ENCODE measurements at places on chromosomes 2 and 18.

- no peak for DNase-seq
Observed at GRCh38 chr2:199449956-199450355, 7.8 kb downstream of the SATB2 start.

- no peak for DNase-seq
Observed at GRCh38 chr2:40113272-40113968, 334.4 kb upstream of the THUMPD2 start.

GRCh38 chr2:50065835-50066234 lies 911.5 kb upstream of the FSHR start:
- DNase-seq: no peak

- no peak for DNase-seq
Observed at GRCh38 chr2:9445089-9445488, 21.6 kb downstream of the CPSF3 start.

DNA sequence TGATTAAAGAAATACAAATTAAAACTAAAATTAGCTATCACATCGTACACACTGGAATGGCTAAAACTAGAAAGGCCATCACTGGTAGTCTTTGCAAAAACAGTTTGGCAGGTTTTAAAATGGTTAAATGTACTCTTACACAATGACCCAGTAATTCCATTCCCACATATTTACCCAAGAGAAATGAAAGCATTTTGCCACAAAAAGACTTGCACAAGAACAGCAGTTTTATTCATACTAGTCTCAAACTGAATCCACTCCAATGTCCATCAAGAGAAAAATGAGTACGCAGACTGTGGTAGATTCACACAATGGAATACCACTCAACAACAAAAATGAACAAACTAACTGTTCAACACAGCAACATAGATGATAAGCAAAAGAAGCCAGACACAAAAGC lies 29.1 kb downstream of the SP140L start:
- DNase-seq: no peak

DNA sequence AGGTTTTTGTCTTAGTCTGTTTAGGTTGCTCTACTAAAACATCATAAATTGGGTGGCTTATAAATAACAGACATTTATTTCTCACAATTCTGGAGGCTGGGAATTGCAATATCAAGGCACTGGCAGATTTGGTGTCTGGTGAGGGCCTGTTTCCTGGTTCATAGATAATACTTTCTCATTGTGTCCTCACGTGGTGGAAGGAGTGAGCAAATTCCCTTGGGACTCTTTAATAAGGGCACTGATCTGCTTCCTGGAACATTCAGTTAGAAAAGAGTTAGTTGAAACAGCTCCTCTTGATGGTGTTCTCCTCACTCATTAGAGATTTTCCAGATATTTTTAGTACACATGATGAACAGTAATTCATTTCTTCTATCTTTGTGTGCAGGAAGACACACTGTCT lies 22.3 kb downstream of the COL4A3 start:
- DNase-seq: no peak

DNA sequence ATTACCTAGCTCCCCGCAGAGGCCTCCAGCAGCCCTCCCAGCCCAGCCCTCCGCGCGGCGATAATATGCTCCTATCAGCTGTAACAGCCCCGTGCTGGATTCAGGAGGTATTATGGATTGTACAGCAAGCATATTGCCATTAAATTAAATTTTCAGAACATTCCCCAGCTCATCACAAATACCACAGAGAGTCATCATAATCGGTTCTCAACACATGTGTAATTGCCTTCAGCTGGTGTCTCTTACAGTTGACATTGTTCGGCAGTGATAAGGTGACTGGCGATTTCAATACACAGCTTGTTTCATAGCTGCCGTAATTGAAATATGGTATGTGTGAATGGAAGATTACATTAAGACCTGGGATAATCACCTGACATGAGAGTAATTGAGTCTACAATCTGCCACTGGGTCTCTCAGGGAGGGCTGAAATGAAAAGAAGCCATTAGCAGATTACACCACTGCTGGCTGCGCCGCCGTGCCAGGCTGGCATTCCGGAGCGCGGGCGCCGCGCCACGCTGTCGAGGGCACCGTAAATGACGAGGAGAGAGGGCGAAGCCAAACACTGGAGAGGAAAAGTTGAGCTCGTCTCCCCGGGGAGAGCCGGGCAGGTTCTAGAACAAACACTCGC lies 549.4 kb upstream of the SALL3 start:
- no peak for DNase-seq

DNA sequence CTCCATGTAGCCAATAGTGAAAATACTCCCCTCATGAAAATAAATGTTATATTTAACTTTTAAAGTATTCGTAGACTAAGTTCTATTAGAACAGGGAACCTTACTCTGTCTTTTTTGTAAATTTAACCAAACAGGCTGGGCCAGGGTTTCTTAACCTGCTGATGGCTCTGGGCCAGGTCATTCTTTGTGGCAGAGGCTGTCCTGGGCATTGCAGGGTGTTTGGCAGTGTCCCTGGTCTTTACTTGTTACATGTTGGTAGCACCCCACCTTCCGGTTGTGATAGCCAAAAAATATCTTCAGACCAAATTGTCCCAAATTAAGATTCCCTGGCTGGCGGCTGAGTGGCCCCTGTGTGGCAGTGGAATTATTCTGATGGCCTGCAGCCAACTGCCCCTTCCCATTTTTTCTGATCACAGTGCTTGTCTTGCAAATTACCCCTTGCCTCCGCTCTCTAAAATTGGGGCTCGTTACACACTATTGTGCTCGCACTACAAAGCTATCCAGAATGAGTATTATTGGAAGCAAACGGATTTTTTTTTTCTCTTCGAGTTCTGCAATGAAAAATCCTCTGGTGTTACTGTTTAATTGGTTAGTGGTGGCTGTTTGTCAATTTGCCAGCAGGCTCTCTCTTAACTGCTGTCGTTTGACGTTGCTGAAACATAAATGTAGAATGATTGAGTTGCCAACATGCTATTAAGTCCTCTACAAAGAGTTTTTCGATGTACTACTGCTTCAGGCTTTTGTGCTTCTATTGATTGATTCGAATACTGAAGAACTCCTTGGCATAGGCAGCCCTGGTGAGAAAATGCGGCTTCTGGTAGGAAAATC lies 216.9 kb downstream of the SH3RF3 start:
- DNase-seq: no peak

DNA sequence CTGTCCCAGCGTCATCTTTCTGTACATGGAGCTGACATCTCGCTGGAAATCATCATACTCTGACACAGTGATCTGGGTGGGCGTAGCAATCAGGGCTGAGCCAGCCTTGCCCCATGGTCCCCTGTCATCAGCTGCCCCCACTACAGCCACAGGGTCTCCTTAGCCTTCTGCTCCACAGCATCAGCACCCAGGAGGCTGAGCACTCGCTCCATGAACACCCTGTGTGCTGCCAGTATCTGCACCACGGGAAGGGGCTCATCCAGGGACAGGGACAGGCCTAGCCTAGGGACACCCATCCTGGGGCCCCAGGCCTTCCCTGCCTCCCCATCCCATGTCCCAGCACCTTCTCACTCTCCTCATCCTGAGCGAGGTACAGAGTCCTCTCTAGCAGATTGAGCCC lies 11.4 kb downstream of the ALPG start:
- DNase-seq: no peak

GRCh38 chr2:62042944-62043343 lies 137.5 kb downstream of the COMMD1 start:
- DNase-seq: no peak

DNA sequence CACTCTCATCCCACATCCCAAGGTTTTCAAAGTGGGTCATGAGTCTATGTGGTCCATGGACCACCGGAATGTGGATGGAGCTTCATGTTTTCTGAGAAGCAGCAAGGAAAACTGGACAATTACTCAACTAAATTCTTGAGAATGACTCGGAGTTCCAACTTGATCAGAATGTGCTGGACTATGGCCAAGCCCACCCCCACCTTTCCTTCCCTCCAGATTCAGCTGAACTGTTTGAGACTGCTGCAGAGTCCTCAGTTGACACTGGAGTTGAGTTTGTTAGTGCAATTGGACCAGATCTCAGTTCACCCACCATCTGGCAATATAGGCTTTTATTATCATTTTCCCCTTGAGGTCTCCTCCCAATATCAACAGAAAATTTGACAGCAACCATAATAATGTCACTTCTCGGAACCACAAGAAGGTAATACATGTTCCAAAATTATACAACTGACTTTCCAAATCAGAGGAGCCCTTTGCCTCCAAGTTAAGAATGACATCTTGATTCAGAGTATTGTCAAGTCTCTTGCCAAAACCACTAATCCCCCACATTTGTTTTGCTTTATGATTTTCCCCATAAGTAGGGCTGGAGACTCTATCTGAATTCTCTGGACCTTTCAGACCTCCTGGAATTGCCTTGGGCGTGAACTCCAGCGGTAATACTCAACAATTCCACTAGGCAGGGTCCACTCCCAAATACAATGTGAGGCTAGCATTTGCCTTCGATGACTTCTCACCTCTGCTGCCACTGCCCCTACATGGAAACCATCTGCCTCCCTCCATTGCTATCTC lies 8.8 kb downstream of the COL4A4 start:
- DNase-seq: no peak

DNA sequence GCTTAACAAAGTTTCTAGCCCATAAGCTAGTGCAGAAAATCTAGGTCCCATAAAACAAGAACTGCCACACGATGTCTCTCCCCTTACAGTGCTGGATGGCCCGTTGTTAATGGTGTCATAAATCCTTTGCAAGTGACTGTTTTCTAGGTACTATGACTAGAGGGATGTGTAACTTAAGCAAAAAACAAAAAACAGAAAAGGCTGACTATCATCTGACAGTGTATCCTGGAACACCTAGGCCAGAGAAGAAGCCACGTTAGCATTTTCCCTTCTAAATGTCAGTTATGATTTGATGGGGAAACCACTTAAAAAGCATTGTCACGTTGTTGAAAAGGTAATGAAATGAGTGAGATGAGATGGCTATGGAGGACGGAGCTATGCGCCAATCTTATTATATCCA lies 2.4 kb downstream of the CASP8 start:
- no peak for DNase-seq

DNA sequence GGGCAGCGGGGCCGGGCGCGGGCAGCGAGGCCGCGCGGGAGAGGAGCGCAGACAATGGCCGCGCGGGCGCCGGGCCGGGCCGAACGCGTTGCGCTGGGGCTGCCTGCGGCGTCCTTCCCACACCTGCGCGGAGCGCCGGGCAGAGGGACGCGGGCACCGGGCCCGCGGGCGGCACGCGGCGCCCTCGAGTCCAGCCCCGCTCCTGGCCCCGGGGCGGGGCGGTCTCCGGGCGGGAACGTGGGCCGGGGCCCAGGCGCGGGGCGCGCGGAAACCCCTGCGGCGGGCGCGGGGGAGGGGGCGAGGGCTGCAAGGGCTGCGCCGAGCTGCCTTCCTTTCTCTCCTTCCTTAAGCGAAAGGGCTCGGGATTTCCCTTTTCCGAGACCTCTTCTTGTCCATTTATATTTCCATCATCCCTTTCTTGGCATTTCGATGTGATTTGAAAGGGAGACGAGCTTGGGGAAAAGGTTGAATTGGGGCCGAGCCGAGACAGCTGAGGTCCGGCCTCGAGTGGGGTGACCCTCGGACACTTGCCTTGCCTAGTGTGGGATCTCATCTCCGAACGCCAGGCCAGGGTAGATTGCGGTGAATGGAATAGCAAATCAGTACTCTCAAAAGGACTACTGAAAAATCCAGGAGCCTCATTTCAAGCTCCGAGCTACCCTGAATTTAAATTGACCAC lies 676 bp downstream of the KLHL23 start:
- no peak for DNase-seq

- DNase-seq: no peak
Observed at GRCh38 chr18:3821524-3821923, 371.6 kb downstream of the TGIF1 start.

- DNase-seq: no peak
Observed at GRCh38 chr2:204842068-204842467, 296.8 kb downstream of the PARD3B start.

DNA sequence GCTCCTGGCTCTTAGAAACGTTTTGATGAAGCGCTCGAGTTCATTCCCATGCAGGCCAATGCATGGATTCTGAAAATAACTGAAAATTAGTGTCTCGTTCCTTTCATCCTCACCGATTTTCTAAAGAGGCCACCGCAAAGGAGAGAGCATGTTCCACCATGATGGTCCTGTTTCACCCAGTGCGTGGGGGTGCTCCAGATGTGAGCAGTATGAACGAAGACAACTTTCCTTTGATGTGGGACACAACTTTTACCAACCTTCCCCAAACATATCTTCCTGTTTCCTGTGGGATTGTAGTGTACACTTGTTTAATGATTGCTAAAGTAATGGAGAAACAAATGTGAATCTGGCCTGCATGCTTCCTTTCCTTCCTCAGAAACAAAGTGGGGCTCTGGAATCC lies 114.5 kb downstream of the PRPF40A start:
- DNase-seq: no peak

GRCh38 chr2:226489775-226490541 lies 309.7 kb downstream of the IRS1 start:
- no peak for DNase-seq

- no peak for DNase-seq
Observed at GRCh38 chr2:85215448-85216401, 82.5 kb downstream of the TCF7L1 start.

DNA sequence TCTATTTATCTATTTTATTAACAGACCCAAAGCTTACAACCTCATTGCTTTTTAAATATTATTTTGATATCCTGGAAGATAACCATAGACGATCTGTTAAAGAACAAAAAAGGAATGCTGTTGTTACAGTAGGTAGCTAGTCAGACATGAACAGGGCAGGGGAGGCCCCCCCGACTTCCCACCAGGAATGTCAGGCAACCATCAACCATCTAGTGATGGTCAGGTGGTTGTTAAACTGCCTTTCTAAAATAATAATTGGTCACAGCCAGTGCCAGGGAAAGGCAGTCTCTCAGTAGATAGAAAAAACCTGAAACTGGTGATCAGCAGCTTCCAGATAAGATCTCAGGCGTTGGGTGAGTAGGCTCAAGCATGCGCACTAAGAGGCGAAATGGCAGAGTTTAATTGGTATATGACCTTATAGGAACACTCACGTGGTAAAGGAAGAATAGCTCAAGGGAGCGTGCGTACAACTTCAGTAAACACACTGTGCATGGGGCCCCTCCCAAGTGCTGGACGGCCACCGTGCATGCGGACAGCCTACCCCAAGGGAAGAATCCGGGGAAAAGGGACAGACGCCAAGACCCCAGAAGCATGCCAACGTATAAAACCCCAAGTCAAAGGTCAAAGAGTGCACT lies 32.5 kb upstream of the CCL20 start:
- DNase-seq: no peak

DNA sequence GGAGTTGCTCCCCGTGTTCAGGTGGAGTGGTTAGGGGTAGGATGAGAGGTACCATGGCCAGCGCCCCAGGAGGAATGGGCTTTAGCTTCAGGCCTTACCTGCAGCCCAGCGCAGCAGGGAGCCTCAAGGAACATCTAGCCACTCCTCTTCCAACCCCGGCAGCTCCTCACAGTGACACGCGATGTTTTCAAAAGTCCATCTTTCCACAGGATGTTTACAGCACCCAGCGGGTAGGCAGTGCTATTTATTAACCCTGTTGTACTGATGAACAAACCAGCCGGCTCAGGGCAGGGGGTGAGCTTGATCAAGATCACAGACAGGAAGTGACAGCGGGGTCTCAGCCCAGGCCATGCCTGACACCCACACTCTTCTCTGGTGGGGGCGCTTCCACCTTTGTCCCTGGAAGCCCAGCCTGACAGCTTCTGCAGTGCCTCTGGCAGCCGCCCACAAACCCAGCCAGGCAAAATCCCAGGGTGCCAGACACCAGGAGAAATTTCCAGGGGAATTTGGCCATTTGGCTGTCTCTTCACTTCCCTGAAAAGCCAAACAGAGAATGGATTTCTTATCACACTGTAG lies 18.4 kb upstream of the PRLH start:
- no peak for DNase-seq

Data from stimulated activated CD4-positive, alpha-beta T cell treated with anti-CD3 and anti-CD28 coated beads, Interleukin-4, amount 100 ng/mL, for 4 hours (primary cell).